ENCODE measurements at places on chromosomes 3 and 15.

- no peak for DNase-seq
Measured at GRCh38 chr3:139182598-139182997, 137.9 kb upstream of the PRR23C start.

GRCh38 chr3:14791343-14791945 is 27.3 kb upstream of the FGD5 start:
- peak; percentile 58 for DNase-seq

DNA sequence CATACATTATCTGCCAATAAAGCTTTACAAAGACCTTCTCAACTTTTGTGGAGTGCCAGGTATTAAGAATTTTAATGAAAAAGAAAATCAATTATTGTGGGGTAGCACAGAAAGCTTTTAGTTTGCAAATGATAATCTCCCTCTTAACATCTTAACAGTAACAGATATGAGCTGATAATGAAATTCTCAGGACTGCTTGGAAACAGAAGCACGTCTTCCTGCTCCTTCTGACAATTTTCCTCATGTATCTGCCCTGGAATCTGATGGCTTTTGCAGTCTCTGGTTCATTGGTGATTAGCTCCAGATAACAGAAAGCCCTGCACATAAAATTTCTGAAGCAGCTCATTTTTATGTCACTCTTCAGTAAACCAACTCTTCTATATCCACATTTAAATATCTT is 432.4 kb upstream of the PDZRN3 start:
- DNase-seq, result no peak

DNA sequence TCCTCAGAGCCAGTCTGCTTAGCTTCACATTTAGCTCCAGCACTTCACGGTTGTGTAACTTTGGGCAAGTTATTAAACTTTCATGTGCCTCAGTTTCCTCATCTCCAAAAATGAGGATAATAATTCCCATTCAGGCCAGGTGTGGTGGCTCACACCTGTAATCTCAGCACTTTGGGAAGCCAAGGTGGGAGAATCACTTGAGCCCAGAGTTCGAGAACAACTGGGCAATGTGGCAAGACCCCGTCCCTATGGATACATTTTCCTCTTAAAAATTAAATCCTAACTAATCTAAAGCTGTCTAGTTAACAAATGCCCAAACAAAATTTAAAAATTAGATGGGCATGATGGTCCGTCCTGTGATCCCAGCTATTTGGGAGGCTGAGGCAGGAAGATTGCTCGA is 7.2 kb downstream of the RCN2 start:
- no peak for DNase-seq

DNA sequence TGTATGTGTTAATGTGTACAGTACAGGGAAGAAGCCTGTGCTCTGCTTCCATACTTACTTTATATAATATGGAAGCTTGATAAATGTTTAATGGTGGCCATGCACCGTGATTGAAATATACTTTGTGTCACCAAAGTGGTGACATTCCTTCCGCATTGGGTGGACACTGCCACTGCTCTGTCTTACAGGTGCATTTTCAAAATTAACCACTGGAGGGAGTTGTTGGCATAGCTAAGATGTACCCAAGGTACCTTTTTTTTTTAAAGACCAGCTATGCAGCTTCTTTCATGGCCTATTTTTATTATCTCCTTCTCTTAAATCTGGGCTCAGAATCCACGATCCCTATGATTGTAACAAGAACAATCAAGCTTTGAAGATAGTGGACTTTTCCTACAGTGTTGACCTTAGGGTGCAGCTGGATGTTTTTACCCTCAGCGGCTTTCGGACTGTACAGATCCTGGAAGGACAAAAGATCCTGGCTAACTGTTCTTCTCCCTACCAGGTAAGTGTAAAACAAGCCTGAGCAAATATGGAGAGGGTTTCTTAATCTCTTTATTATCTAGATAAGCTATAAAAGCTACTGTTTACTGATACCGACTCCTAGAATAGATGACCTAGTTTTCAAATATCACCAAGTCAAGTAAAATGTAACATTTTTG is 21.6 kb upstream of the PAK6 start:
- peak; percentile 9 for DNase-seq

GRCh38 chr15:57611123-57611522 is 19.4 kb downstream of the MYZAP start:
- no peak for DNase-seq

GRCh38 chr3:19543212-19543841 is 390.7 kb downstream of the EFHB start:
- DNase-seq, result no peak
